ENCODE measurements at places on chromosomes 3 and 15. TPM values are rescaled to one million over a fixed set of nuclear protein-coding genes. Genes with fewer than 3 reads are reported as not detected.

DNA sequence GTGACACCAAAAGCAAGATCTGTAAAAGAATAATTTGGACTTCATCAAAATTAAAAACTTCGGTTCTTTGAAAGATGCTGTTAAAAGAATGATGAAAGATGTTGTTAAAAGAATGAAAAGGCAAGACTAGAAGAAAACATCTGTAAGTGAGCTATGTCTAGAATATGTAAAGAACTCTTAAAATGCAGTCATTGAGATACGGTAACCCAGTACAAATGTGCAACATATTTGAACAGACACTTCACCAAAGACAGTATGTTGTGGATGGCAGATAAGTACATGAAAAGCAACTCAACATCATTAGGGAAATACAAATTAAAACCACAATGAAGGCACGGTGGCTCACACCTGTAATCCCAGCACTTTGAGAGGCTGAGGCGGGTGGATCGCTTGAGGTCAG lies 139.5 kb downstream of the LRIG1 start:
- peak overlapping the region; percentile 18 for H3K27ac ChIP-seq
- H3K4me1 ChIP-seq = no peaks in the 10 kb centered on the region
- H3K27me3 ChIP-seq = no peaks in the 10 kb centered on the region
- no peak overlapping the region for H3K4me3 ChIP-seq
- no peak for DNase-seq
- peaks cover 10% of the 10 kb centered on the region for H3K36me3 ChIP-seq

DNA sequence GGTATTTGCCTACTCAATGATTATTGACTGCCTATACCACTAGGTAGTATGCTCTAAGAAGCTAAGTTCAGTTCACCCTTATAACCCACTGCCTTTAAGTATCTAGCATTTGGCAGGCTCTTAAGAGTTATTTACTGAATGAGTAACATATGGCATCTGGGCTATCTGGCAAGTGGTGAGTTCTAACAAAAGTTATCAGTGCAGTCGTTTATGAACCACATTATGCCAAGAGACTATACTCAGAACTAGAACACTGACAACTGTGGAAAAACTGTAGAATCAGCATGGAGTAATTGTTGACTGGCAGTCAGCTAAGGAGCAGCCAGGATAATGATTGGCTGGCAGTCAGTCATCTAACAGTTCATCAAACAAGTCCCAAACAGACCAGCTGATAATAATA lies 25.8 kb downstream of the RAF1 start:
- DNase-seq = no peak
- no peaks in the 10 kb centered on the region for H3K27me3 ChIP-seq
- peaks cover 9% of the 10 kb centered on the region for H3K36me3 ChIP-seq
- H3K4me1 ChIP-seq = peaks cover 11% of the 10 kb centered on the region
- H3K4me3 ChIP-seq = no peak overlapping the region
- peak overlapping the region; percentile 31 for H3K27ac ChIP-seq

Gene C15orf40
- total RNA-seq = 38.1 TPM

Gene KLF15
- 5.3 TPM for total RNA-seq

- no peak overlapping the region for H3K4me3 ChIP-seq
- no peak overlapping the region for H3K27ac ChIP-seq
- no peaks in the 10 kb centered on the region for H3K36me3 ChIP-seq
- no peak for DNase-seq
- H3K4me1 ChIP-seq = peaks cover 6% of the 10 kb centered on the region
Measured at GRCh38 chr3:50375258-50375931, 16.1 kb upstream of the TMEM115 start.

Gene UPK1B
- not detected for total RNA-seq

DNA sequence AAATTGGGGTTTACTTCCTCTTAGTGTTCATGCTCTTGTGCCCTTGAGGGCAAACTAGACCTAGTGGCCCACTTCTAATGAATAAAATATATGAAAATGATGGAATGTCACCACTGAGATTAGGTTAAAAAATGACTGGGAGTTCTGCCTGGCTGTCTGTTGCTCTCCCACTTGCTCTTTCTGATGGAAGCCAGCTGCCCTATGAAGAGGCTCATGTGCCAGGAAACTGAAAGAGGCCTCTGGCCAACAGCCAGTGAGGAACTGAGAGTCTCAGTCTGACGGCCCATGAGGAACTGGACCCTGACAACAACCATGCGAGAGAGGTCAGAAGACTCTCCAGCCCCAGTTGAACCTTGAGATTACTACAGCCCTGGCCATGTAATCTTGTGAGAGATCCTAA lies 107.1 kb upstream of the FHIT start:
- H3K4me1 ChIP-seq = no peaks in the 10 kb centered on the region
- H3K27ac ChIP-seq = no peak overlapping the region
- peaks cover 30% of the 10 kb centered on the region for H3K27me3 ChIP-seq
- DNase-seq = no peak

DNA sequence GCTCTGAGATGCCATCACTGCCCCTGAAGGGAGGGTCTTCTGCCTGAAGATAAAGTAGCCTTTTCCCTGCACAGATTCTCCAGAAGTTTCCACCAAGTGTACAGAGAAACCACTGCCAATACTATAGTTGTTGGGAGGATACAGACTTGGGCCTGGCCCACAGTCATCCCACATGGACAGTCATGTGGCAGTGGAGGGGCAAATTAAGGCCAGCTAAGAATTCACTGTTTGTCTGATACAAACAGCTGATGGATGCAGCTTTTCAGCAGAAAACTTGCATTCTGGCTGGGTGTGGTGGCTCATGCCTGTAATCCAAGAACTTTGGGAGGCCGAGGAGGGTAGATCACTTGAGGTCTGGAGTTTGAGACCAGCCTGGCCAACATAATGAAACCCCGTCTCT lies 22.1 kb downstream of the HOMER2 start:
- H3K27me3 ChIP-seq = no peaks in the 10 kb centered on the region
- H3K36me3 ChIP-seq = peaks cover 6% of the 10 kb centered on the region
- no peak for DNase-seq
- no peak overlapping the region for H3K4me3 ChIP-seq
- H3K27ac ChIP-seq = no peak overlapping the region

- no peak overlapping the region for H3K27ac ChIP-seq
- H3K4me1 ChIP-seq = peaks cover 5% of the 10 kb centered on the region
- H3K36me3 ChIP-seq = peaks cover 6% of the 10 kb centered on the region
- no peaks in the 10 kb centered on the region for H3K27me3 ChIP-seq
- no peak overlapping the region for H3K4me3 ChIP-seq
- no peak for DNase-seq
Measured at GRCh38 chr3:10855871-10856662, 40.0 kb downstream of the SLC6A11 start.

- no peak overlapping the region for H3K27ac ChIP-seq
- H3K4me3 ChIP-seq = no peak overlapping the region
- H3K36me3 ChIP-seq = peaks cover 4% of the 10 kb centered on the region
- DNase-seq = no peak
Measured at GRCh38 chr15:100125401-100126191, 216.2 kb downstream of the ADAMTS17 start.

DNA sequence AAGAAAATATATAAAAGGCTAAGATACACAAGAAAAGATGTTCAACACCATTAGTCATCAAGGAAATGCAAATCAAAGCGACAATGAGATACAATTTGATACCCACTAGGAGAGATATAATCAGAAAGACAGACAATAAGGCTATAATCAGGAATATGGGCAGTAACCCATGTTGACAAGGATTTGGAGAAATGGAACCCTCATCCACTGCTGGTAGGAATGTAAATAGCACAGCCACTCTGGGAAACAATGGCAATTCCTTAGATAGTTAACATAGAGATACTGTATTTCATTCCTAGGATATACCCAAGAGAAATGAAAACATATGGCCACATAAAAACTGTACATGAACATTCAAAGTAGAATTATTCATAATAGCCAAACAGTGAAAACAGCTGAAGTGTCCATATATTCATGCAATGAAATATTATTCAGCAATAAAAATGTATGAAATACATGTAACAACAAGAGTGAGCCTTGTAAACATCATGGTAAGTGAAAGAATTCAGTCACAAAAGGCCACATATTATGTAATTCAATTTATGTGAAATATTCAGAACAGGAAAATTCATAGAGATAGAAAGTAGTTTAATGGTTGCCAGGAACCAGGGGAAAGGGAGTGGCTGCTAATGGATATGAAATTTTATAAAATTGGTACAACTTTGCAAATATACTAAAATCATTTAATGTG lies 18.2 kb upstream of the COL8A1 start:
- H3K27ac ChIP-seq = no peak overlapping the region
- no peaks in the 10 kb centered on the region for H3K36me3 ChIP-seq
- H3K27me3 ChIP-seq = no peaks in the 10 kb centered on the region
- H3K4me3 ChIP-seq = no peak overlapping the region
- H3K4me1 ChIP-seq = peaks cover 2% of the 10 kb centered on the region

DNA sequence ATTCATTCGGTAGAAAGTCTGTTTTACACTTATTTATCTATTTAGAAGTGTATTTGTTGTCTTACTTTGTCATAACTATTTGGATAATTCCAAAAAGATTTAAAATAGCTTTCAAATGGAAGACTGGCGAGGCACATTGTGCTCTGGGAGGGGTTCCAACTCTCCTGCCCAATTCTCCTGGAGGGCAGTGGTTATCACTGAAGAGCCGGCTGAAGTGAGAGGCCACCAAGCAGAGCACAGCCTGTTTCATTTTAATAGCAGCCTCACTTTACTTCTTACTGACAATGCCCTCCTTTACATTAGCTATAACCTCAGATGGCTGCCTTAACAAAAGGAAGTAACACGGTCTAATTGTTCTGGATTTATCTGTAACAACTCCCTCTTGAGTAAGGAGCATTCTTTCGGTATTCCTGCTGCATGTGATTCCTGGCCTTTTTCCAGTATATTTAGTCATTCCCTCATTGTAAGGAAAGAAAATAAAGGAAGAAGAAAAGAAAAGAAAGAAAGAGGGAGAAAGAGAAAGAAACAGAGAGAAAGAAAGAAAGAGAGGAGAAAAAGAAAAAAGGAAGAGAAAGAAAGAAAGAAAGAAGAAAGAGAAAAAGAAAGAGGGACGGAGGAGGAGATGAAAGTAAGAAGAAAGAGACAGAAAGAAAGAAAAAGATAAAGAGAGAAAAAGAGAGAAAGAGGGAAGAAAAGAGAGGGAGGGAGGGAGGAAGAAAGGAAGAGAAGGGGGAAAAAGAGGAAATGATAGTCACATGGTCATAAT lies 339.8 kb upstream of the WNT5A start:
- H3K36me3 ChIP-seq = no peaks in the 10 kb centered on the region
- H3K4me3 ChIP-seq = no peak overlapping the region
- H3K27ac ChIP-seq = peak overlapping the region; percentile 15
- peaks cover 6% of the 10 kb centered on the region for H3K4me1 ChIP-seq

DNA sequence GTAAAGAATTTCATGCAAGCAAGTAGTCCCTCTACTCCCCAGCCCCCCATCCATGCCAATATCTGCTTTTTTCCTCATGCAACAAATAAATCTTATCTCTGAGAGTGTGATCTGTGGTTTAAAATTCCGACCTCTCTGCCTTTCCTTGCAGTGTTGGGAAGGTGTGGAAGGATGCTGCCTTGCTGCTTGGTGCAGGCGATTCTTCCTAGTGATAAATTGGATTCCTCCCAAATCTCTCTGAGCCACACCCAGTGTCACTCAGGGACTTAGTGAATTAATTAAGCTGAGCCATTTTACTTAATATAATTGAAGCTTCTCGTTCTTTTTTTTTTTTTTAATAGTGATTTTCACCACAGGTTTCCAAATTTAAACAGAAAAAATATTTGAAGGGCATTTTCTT lies 3.4 kb downstream of the GAP43 start:
- H3K36me3 ChIP-seq = no peaks in the 10 kb centered on the region
- H3K27me3 ChIP-seq = no peaks in the 10 kb centered on the region
- no peak overlapping the region for H3K27ac ChIP-seq
- no peak overlapping the region for H3K4me3 ChIP-seq

DNA sequence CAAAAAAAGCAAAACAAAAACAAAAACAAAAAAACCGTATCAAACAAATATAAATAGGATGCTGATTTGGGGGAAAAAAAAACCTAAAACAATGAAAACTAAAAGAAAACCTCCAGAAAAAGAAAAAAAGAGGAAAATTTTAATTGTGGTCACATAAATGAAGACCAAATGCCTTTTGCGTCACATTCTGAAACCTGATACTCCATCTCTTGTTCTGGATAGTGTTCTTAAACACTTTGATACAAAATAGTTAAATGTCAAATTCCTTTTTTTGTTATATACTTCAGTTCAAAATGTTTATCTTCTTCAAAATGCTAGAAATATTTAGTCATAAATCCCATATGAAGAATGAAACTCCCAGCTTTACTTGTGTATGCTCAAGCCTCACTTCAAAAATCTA lies 31.0 kb downstream of the COPS2 start:
- no peak overlapping the region for H3K4me3 ChIP-seq
- H3K4me1 ChIP-seq = no peaks in the 10 kb centered on the region
- no peaks in the 10 kb centered on the region for H3K27me3 ChIP-seq

Gene CPEB1
- total RNA-seq = not detected

Gene APH1B
- 5.2 TPM for total RNA-seq

Gene RYR3
- total RNA-seq = not detected

Gene SEMA3G
- not detected for total RNA-seq

- no peaks in the 10 kb centered on the region for H3K36me3 ChIP-seq
- H3K27me3 ChIP-seq = no peaks in the 10 kb centered on the region
- H3K27ac ChIP-seq = peak overlapping the region; percentile 10
- DNase-seq = no peak
- H3K4me3 ChIP-seq = no peak overlapping the region
Measured at GRCh38 chr15:39181940-39182339, 398.9 kb upstream of the THBS1 start.

Gene GOLGA6L25
- total RNA-seq = not detected

Gene DGKG
- not detected for total RNA-seq

Gene NR1I2
- total RNA-seq = not detected

DNA sequence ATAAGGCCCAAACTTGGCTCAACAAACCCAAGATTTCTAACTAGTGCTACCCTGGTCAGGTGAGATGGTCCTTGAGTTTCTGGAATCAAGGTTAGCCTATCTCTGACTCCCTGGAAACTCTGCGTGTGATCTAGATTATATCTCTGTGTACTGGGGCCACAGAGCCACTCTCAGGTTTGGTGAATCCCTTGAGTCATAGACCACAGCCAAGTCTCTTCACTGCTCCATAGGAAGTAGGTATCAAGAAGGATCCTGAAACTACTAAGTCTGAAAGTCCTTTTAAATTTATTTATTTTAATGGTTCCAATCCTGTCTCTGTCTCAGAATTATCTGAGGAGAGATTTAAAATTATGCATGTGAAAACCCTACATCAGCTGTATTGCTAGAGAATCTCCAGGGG lies 99.1 kb downstream of the TUSC7 start:
- H3K27ac ChIP-seq = no peak overlapping the region
- H3K4me1 ChIP-seq = no peaks in the 10 kb centered on the region
- DNase-seq = no peak
- peaks cover 15% of the 10 kb centered on the region for H3K27me3 ChIP-seq
- no peak overlapping the region for H3K4me3 ChIP-seq

Gene GRK7
- not detected for total RNA-seq

GRCh38 chr3:28504976-28505375 lies 156.4 kb upstream of the AZI2 start:
- H3K36me3 ChIP-seq = no peaks in the 10 kb centered on the region
- H3K27me3 ChIP-seq = no peaks in the 10 kb centered on the region
- DNase-seq = no peak
- H3K27ac ChIP-seq = no peak overlapping the region

DNA sequence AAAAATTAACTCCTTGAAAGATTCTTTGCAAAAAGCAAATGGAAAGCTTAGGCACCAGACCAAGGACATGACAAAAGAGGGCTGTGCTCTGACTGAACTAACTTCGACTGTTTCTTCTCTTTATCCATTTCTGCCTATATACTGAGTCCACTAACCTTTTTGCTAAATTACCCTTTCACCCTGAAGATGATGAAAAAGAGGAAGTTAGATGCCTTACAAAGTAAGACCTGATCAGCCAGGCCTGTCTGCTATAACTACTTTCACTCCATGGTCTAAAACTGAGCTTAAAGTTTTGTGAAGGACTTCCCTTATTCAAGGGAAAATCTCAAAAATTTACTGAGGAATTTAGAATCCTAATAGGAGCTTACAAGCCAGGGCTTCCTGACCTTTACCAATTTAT lies 6.2 kb upstream of the IGSF10 start:
- H3K27me3 ChIP-seq = peaks cover 19% of the 10 kb centered on the region
- DNase-seq = no peak
- H3K4me1 ChIP-seq = no peaks in the 10 kb centered on the region

Data from MCF 10A (cell line).